SJCRH30 (cell line): ENCODE measurements at places on chromosomes 12 and 14.

GRCh38 chr12:104263580-104264358 lies 39.8 kb upstream of the EID3 start:
- no peak for DNase-seq

DNA sequence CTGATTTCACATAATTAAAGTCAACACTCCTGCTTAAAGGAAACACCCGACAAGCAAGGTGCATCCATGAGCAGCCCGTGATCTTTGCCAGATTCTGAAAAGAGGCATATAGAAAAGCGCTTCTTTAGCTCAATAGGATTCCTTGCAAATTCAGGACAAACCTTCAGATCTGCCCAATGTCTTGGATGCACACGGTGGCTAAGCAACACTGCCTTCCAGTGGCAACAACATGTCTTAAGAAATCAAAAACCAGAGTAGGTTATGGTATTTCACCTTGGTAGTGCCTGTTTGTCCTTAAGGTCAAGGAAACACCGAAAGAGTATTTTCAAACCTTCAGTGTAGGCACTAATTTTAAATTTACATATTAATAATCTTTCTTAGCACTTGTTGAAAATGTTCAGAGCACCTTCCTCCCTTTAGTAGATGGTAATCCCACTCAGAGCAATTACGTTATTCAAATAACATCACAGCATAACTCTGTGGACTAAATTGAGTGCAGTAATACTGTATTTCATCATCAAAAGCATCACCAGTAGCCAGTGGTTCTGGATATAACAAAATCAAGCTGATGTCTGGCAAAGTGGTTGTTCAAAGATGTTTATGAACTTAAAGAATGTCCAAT lies 58.0 kb upstream of the CDKN3 start:
- peak; percentile 19 for DNase-seq

GRCh38 chr14:21978184-21978998 lies 304.8 kb upstream of the OR4E1 start:
- peak; percentile 24 for DNase-seq

GRCh38 chr14:30214461-30215090 lies 286.9 kb upstream of the PRKD1 start:
- peak; percentile 57 for DNase-seq

DNA sequence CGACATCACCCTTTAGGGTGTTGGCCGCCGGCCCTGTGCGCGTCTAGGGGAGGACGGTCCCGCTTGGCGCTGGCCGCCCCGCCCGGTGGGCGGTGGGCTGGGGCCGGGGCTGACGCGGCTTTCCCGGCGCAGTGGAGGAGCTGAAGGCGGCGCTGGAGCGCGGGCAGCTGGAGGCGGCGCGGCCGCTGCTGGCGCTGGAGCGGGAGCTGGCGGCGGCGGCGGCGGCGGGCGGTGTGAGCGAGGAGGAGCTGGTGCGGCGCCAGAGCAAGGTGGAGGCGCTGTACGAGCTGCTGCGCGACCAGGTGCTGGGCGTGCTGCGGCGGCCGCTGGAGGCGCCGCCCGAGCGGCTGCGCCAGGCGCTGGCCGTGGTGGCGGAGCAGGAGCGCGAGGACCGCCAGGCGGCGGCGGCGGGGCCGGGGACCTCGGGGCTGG lies 3.6 kb downstream of the TNFAIP2 start:
- DNase-seq: no peak
